Activated CD8-positive, alpha-beta memory T cell treated with anti-CD3 and anti-CD28 coated beads for 48 hours (primary cell): ENCODE measurements at places on chromosomes 16 and 17.

DNA sequence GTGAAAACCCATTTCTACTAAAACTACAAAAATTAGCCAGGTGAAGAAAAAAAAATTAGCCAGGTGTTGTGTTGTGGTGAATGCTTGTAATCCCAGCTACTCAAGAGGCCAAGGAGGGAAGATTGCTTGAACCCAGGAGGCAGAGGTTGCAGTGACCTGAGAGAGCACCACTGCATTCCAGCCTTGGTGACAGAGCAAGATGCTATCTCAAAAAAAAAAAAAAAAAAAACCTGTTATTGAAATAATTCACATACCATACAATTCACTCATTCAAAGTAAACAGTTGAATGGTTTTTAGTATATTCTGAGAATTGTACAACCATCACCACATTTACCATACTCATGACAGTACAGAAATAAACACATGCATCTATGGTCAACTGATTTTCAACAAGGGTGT lies 31.0 kb downstream of the ZNRF1 start:
- no peak for DNase-seq

- no peak for DNase-seq
Observed at GRCh38 chr17:29590411-29591145, 1.1 kb upstream of the GIT1 start.

DNA sequence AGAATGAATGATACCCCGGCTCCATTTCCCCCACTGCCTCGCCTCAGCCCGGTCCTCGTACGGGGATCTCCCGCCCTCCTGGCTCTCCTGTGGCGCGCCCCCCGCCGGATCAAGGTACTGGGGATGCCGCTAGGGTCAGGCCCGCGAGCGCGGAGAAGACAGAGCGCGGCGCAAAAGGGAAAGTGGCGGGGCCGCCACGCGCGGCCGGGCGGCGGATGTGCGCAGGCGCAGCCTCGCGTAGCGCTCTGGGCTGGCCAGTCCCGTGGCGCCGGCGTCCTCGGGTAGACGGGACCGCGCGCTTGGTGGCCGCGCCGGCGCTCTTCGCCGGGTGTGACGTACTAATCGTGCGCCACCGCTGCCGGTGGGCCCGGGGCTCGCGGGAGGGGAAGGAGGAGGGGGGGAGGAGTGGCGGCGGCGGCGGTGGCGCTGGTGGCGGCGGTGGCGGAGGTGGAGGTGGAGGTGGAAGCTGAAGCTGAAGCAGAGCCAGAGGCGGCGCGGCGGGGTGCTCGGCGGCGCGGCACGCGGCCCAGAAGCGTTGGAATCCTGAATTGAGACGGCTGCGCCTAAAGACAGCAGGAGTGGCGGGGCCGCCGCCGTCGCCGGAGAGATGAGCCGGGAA lies at the start of gene SENP3:
SENP3 (plus strand) TSS at position 331 of the 619 bp plus-strand sequence. CDS start 1,158 bp downstream, outside the sequence.
- peak; percentile 85 for DNase-seq

DNA sequence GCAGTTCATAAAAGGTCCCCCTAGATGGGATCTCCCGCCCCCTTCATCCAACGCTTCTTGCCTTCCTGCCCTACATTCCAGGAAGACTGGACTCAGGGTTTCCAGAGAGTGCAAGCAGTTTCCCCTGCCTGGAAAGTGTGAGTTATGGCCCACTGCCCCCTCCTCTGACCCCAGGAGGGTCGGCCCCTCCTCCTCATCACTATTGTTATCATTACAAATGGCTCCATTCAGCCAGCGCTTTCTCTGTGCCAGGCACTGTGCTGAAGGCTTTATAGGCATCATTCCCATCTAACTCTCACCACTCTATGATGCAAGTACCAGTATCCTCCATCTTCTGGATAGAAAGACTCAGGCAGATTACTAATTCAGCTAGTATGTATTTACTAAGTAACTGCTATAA lies 90.7 kb downstream of the USP31 start:
- DNase-seq, result no peak

GRCh38 chr16:8714174-8714573 lies 39.8 kb downstream of the ABAT start:
- no peak for DNase-seq

DNA sequence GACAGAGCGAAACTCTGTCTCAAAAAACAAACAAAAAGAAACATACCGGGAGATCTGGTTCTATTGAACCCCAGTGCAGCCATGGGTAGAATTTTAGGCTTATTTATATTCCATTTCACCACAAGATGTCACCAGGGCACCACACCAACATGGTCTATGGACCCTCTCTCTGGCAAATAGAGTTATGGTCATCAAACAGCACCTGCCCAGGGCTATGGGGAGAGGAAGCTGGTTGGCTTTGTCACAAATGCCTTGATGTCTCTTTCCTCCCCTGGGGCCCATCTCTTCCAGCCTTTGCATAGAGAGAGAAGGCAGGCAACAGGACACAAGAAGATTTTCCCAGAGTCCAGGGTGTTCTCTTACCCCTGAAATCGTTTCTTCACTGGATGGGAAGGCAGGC lies 128.4 kb downstream of the WWOX start:
- DNase-seq, result no peak

DNA sequence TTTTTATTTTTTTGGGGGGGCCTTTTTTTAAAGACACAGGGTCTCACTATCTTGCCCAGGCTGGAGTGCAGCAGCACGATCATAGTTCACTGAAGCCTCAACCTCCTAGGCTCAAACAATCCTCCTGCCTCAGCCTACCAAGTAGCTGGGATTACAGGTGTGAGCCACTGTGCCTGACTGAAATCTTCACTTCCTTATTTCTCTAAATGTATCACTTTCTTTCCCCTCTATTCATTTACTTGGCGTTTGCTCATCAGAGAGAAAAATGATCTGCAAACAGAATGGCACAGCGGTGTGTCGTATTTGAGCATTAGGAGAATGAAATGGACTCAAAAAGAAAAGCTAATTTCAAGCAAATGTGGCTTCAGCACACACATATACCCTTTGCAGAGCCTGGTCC lies 44.3 kb upstream of the CDH5 start:
- no peak for DNase-seq

DNA sequence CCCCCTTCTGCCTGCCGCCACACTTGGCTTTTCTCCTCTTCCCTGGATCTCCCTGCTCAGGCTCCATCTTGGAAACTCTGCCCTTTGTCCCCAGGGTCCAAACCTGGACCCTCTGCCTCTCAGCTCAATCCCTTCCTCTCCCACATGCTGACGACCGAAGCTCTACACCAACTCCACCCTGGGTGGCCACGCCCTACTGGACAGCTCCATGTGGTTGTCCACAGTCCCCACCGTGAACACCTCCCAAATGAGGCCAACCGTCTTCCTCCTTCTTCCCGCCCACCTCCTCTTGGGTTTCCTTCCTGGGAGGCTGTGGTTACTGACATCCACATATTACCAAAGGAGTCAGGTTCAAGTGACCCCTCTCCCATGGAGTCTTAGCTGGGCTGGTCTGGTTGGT lies 22.6 kb upstream of the MLKL start:
- DNase-seq, result no peak

DNA sequence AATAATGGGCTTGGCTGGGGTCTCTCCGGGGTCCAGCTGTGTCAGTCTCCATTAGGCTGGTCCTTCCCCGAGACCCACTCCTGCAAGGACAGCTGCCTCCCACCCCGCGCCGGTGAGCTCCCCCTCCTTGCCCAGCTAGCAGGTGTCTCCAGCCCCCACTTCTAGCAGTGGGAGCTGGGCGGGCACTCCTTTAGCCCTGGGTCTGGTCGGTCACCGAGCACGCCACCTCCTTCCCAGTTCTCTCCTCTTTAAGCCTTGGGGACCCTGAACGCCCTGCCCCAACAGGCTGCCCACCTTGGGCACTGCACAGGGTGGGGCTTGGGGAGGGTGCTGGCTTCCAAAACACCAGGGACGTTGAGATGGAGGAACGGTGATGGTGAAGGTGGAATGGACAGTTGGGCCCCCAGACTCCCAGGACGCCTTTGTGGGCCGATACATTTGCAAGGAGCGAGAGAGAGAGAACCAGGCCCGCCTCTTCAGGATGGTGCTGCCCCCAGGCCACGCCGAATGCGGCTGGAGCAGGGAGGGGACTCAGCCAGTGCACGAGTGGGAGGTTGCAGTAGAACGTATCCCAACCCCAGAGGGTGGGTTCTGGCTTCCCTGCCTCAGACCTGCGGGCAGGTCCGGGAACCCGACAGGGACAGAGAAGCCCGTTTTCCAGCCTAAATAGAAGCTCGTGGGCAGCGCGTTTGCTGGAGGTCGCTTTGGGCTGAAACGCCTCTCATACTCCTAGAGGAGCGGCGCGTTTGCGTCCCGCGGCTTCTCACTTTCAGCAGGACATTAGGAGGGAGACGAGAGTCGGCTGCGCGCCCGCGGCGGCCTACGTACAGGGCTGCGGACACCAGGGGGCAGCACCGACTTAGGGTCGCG lies 10.7 kb downstream of the TBX2 start:
- peak; percentile 59 for DNase-seq

- DNase-seq, result no peak
Observed at GRCh38 chr16:28473714-28474265, 1.7 kb upstream of the NPIPB7 start.

- DNase-seq, result peak; percentile 50
Observed at GRCh38 chr17:37490022-37490587, 414 bp downstream of the DUSP14 start.

DNA sequence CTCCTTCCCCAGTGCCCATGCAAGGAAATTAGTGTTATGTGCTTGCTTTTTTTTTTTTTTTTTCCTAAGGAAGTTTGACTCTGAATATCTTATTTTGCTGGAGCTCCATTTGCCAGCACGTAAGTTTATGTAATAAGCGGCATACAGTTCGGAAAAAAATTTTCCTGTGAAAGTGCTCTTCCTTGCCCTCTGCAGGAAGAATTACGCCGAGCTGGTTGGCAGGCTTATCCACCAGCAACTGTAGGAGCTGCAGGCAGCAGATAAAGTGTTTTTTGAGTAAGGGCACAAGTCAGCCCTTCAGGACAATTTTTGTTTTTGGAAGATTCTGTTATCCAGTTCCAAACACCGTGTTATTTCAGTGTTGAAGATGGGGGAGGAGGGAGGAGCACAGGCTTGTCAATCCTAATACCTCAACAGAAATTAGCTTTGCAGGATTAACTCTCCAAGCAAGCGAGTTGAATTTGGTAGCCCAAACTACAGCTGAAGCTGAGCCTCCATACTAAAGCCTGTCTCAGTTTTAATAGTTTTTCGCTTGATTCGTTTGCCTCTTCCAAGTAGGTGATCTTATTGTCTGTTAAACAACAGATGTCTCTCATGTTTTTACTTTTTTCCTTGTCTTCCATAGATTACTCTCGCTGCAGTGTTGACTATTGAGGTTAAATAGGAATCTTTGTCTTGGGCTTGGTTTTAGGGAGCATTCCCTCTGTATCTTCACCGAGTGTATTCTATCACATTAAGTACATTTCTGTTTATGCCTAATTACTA lies 1.1 kb downstream of the SPECC1 start:
- no peak for DNase-seq

DNA sequence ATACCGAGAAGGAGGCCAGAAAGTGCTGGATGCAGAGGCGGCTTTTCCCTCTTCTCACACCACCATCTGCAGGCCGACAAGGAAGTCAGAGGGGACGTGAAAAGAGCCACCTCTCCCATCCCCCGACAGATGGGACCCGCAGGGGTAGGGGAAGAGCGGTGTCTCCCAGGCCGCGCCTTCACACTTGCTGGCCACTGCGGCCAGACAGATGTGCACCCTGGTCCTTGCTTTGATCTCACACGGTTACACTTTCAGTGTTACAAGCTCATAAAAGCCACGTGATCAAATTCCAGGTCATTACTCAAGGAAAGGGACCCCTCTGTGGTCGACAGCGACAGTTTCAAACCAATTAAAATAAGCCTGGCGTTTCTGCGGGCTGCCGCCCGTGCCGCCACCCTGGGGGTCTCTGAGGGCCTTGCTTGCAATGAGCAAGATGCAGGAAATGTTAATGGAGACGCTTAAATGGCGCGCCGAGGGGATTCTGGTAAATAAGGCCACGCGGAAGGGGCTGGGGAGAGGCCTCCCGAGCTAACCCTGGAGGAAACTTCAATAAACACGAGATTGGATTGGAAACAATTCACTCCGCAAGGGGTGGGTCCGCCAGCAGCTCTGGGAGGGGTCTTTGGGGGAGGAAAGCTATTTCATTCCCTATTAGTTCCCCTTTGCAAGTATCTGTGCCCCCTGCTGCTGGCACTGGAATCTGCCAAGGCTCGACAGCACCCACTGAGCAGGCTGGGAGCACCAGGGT lies 240.9 kb downstream of the ENGASE start:
- no peak for DNase-seq

- DNase-seq, result no peak
Observed at GRCh38 chr16:89233678-89234490, 16.4 kb downstream of the ZNF778 start.

- no peak for DNase-seq
Observed at GRCh38 chr17:27356091-27356705, 62.3 kb downstream of the WSB1 start.

DNA sequence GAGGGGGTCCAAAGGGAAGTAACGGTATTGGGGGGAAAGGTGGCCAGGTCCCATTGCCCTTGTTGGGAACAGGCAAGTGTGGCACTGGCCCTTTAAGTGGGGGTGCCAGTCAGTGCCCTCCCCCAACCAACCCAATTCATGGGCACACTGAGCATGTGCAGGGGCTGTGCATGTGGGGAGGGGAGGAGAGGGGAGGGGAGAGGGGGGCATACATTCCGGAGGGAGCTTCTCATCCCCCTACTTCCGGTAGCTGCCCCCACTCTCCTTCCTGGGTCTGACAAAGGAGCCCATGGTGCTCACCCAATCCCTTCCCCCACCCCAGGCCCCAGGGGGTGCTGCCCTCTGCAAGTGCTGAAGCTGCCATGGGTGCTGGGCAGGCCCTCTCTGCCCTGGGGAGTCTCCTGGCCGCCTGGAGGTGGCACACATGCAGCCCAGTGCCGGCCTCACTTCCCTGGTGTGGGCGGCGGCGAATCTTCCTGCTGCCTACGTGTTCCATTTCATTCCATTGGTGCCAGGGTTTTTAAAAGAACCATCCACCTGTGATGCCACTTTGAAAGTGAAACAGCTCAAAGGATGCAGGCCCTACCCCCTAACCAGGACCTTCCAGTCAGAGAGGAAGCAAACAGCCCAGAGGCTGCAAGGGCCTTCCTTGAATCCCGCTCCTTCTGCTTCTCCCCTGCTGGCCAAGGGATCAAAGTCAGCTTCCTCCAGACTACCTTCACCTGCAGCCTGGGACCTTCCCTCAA lies 11.0 kb downstream of the HEXIM2 start:
- DNase-seq, result no peak

- DNase-seq, result no peak
Observed at GRCh38 chr16:70679671-70680494, 6.0 kb downstream of the MTSS2 start.

GRCh38 chr17:56876766-56877179 lies 37.1 kb downstream of the TRIM25 start:
- no peak for DNase-seq

DNA sequence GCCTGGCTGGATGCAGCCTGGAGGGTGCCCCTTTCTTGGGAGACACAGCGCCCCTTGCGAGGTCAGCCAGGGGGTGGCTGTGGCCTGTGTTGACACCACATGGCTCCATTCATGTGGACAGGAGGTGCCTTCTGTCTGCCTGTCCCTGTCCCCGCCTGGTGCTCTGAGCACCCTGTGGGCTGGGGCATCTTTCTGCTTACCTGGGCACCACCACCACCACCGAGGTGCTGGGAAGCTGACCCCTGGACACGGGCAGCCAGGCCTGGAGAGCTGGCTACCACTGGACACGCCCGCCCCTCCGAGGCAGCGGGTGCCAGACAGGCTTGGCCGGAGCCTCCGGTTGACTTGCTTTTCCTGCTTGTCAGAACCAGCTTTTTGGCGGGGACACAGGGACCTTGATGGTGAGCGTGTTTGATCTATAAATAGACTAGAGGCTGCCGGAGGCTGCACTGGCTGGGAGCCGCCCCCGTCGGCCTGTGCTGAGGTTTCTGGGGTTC lies 121.3 kb upstream of the GSE1 start:
- peak; percentile 3 for DNase-seq
